Activated T-cell treated with anti-CD3 and anti-CD28 coated beads, Interleukin-2, amount 50 U/mL, for 4 hours (primary cell): ENCODE measurements at places on chromosomes 7 and 10. TPM values are rescaled to one million over a fixed set of nuclear protein-coding genes. Genes with fewer than 3 reads are reported as not detected.

- DNase-seq: no peak
These were observed 92.9 kb downstream of the ZNF467 start for GRCh38 chr7:149680331-149681025.

GRCh38 chr10:121792198-121792597, 135.6 kb downstream of the ATE1 start:
- DNase-seq: no peak

DNA sequence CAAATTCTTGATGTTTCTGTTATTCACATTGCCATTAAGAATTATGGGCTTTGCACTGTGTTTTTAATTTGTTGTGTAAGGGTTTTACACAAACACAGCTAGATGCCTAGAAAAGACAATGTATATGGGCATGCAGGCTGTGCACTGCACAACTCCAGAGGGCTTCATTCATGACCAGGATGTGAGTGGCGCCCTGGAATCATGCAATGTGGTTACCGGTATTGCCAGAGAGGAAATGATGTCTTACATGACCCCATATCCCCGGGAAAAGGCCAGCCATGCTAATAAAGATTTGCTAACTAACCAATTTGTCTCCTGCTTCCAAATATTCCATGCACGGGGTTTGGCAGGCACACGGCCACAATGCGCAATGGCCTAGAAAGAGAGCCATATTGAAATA, 16.9 kb downstream of the KCNMA1 start:
- DNase-seq: no peak

DNA sequence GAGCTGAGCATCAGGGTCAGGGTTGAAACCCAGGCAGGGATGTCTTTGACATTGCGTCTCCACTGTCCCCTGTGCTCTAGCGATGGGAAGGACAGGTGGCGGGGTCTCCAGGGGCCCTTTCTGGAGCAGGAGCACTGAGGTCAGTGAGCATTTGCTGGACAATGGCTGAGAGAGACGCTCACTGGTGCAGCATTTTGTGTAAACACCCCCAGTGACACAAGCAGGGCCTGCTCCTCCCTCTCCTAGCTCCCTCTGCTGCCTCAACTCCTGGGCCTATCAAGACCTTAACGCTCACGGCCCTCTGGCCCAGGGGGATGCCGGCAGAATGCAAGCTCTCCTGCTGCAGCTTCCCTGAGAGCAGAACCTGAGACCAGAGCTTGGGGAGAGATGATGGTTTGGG, 17.4 kb upstream of the INMT start:
- no peak for DNase-seq

GRCh38 chr7:157515342-157516041, 178.7 kb downstream of the DNAJB6 start:
- DNase-seq: no peak

DNA sequence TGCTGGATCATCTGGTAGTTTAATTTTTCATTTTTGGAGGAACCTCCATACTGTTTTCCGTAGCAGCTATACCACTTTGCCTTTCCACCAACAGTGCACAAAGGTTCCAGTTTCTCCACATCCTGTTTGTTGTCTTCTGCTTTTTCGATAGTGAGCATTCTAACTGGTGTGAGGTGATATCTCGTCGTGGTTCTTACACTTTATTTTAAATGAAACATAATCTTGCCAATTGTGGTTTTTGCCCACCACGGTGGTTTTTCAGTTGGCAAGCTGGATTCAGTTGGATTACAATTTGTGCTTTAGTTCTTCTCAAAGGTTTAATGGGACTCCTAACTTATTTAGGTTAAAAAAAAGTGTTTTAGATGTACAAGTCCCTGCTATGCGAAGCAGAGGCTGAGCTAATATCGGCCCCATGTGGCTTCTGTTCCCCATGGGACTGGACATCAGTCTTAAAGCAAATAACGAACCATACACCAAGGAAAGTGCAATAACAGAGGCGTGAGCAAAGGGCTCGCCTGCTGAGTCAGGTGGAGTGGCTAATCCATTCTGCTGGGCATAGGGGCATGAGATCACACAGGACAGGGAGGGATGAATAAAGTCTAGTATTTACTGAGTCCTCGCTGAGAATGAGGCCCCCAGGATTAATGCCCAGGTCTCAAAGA, 153.6 kb downstream of the AOAH start:
- DNase-seq: no peak

DNA sequence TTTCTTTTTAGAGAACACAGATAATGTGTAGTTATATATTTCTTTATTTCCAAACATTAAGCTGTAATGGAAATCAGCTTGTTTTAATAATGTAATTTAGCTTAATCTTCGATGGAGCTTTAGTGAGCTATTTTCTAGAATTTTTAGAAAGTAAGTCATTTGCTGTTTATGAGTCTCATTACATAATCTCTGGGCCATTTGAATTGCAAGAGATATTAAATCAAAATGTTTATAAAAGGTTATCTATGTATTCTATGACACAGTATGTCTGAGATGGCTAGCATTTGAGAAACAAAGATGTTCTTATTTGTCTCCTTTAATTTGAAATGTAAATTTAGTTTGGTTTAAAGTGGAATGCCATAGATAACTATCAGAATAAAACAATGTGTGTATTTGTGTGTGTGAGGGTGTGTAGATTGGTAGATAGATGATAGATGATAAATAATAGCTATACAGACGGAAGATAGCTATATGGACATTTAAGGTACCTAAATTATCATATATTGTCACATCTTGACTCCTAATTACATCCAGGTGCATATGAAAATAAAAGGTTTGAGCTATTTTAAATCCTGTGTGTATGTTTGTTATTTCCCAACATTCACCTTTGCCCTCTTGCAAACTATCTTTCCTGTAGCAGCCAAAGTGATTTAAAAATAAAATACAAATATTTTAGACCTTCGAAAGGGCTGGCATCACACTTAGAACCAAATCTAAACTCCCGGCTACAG, 478.0 kb upstream of the KLF6 start:
- no peak for DNase-seq

- DNase-seq: no peak
These were observed 1250.9 kb upstream of the CELF2 start for GRCh38 chr10:9766762-9767161.

- DNase-seq: no peak
These were observed 210.3 kb downstream of the TRIL start for GRCh38 chr7:28747854-28748253.

GRCh38 chr10:118246332-118247295, 95.5 kb downstream of the FAM204A start:
- DNase-seq: no peak

GRCh38 chr7:4814433-4814832, 39.0 kb downstream of the AP5Z1 start:
- no peak for DNase-seq

DNA sequence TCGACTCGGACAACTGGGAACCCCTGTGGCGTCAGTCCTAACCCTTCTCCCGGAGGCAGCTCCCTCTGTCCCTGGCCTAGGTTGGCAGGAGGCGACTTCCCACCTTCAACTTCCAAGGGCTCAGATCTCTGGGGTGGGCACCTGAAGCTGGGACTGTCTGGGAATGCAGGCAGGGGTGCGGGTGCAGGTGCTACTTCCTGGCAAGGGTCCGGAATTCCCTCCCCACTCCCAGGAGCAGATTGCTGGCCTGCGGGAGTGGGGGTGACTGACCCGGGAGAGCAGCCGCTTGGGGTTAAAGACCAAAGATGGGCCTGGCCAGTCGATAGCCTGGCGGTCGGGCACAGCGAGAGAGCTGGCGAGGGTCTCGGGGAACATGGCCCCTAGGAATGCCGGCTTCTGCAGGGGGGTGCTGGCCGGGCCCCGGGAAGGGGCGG, 387 bp downstream of the EPHA1 start:
- DNase-seq: no peak

- DNase-seq: no peak
These were observed 122.9 kb upstream of the GLI3 start for GRCh38 chr7:42359946-42360345.

- no peak for DNase-seq
These were observed 498.0 kb upstream of the ZMIZ1 start for GRCh38 chr10:78570633-78571235.

GRCh38 chr10:12448729-12449391, 99.5 kb downstream of the CAMK1D start:
- DNase-seq: peak; percentile 62

- no peak for DNase-seq
These were observed 1.4 kb downstream of the BAIAP2L1 start for GRCh38 chr7:98399462-98399861.

DNA sequence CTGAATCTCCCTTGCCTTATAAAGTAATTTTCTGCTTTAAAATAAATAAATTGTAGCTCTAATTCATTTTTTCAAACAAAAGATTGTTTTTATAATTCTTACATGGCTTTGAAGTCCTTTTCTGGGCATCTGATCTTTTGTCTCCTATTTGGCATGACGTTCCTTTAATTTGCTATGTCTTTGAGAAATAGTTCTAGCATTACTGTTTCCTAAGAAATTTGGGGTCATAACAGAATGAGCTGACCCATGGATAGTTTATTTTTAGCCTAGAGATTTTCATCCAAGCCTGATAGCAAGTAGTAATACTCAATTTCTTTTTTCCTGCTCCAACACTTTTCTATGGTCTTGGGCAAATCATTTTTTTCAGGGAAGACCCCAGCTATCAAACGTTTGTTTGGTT, 31.4 kb downstream of the CCDC71L start:
- no peak for DNase-seq

GRCh38 chr7:49398236-49398635, 375.2 kb upstream of the VWC2 start:
- DNase-seq: no peak

GRCh38 chr10:97768322-97769315, 3.2 kb downstream of the SFRP5 start:
- DNase-seq: no peak

DNA sequence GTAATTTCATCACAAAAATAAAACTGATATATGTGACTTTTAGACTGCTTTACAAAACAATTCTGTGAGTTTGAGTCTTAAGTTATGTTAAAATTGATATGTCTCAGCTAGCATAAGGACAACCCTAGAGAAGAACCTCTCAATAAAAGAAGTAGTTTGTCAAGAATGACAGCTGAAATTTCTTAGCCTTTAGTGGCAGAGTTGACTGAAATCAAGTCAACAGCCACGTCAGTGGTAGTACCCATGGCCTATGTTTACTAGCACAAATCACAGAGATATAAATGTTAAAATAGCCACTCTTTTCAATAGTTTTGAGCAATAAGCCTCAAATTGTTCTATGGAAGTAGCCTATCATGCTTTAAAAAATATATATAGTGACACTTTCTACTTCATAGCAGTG, 138.9 kb upstream of the FERD3L start:
- no peak for DNase-seq

DNA sequence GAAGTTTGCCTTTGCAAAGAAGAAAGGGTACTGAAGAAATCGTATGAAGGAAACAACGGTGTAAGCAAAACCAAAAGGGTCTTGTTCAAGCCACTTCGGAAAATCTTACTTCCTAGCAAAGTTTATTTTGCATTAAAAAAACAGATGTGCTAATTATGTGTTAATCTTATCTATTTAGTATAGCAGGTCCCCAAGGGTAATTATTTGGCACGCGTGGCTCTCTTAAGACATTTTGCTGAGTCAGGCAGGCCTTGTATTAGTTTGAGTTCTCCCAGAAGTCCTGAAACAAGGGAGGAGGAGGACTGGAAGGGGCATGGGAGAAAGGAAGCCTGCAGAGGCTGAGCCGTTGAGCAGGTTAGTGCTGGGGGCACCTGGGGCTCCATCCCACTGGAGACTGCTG, 44.9 kb downstream of the TMEM178B start:
- no peak for DNase-seq

- DNase-seq: peak; percentile 67
These were observed 15.7 kb upstream of the ITIH2 start for GRCh38 chr10:7687228-7687907.

DNA sequence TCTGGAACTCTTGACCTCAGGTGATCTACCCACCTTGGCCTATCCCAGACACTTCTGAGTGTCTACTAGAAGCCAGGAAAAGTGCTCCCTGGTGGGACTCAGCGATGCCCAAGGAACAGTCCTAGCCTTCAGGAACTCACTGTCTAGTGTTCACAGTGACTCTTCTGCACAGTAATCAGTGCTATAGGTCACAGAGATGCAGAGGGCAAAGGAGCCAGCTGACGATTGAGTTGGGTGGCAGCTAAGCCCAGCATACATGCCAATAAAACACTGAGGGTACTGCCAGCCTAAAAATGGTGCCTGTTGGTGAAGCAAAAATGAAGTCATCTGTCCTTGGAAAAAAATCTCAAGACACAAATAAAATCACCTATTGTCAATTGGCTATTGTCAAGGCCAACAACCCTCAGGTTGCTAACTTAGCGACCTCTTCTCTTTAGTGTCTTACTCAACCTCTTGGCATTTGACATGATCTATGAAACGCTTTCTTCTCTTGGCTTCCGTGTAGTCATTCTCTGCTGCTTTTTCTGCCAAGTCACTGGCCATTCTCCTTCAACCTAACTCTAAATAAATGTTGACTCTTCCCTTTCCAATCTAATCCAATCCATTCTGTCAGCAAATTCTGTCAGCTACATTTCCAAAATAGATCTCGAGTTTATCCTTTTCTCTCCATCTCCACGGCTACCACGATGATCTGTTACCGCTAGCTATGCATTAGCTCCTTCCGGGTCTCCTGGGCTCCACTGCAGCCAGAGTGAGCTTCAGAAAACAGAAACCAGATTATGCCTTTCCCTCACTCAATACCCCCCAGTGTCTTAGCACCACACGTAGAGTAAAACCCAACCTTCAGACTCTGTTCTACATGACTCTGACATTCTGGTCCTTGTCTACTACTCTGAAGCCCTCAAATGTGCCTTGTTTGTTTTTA, 99.2 kb downstream of the ATXN7L1 start:
- no peak for DNase-seq

DNA sequence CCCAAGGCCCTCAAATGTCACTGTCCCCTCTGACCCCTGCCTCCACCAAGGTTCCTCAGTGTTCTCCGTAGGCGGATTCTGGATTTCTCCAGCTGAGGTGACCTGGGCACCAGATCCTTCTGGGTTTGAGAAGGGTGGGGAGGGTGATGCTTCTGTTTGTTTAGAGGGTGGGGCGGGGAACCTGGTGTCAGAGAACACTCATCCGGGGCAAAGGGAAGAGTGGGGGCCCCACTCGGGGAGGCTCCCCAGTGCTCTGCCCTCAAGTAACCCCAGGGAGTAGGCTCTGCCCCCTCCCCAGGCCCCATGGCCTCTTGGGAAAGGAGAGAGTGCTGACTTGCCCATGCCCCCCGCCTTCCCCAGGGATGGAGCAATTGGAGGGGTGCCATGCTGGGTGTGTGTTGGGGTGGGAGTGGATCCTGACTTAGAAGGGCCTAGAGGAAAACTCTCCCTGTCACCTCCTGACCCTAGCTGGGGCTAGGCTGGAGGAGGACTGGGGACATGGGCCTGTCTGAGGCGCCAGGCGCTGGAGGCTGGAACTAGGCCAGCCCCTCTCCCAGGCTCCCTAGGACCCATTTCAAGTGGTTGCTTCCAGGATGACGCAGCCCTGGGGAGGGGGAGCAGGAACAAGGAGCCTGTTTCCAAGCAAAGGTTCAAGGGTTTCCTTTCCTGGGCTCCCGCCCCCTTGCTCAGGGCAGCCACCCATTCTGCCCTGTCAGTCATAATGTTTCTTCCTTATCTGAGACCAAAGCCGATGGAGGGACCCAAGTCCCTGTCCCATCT, 27.9 kb downstream of the KAZALD1 start:
- DNase-seq: no peak

- no peak for DNase-seq
These were observed 135.0 kb downstream of the DYNC1I1 start for GRCh38 chr7:95907337-95907736.

The MYL10 gene
- total RNA-seq: not detected

The MSS51 gene
- total RNA-seq: 0.76 TPM

The LRRC17 gene
- not detected for total RNA-seq

The HOXA5 gene
- not detected for total RNA-seq

The AKR1C4 gene
- 0.15 TPM for total RNA-seq

The HTR5A gene
- not detected for total RNA-seq

The NAT16 gene
- not detected for total RNA-seq

The GRM3 gene
- total RNA-seq: not detected

The CHAT gene
- not detected for total RNA-seq

The KRIT1 gene
- 30.4 TPM for total RNA-seq
